ENCODE measurements at places on chromosomes 3 and 15. TPM values are rescaled to one million over a fixed set of nuclear protein-coding genes. Genes with fewer than 3 reads are reported as not detected.

The MKRN2OS gene
- total RNA-seq = not detected

The P2RY12 gene
- not detected for total RNA-seq

GRCh38 chr3:114400371-114400770, 106.5 kb downstream of the TIGIT start:
- DNase-seq = no peak

The CHRM5 gene
- total RNA-seq = not detected

DNA sequence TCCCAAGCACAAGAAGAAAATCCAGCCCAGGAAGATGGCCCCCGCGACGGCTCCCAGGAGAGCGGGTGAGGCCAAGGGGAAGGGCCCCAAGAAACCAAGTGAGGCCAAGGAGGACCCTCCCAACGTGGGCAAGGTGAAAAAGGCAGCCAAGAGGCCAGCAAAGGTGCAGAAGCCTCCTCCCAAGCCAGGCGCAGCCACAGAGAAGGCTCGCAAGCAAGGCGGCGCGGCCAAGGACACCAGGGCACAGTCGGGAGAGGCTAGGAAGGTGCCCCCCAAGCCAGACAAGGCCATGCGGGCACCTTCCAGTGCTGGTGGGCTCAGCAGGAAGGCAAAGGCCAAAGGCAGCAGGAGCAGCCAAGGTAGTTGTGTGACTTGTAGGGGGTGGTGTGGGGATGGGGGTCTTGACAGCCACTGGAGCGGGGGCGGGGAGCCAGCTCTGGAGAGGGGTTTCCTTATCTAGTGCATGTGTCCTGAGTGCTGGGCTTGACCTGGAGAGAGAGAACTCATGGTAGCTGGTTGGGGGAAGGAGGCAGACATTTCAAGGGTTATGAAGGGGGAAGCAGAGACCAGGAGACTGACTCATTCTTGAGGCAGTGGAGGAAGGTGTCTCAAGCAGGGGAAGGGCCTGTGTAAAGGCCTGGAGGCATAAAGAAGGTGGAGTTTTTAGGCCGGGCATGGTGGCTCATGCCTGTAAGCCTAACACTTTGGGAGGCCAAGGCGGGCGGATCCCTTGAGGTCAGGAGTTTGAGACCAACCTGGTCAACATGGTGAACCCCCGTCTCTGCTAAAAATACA, 6.2 kb downstream of the H1-8 start:
- no peak for DNase-seq

GRCh38 chr3:143902210-143902609, 53.9 kb upstream of the SLC9A9 start:
- no peak for DNase-seq

DNA sequence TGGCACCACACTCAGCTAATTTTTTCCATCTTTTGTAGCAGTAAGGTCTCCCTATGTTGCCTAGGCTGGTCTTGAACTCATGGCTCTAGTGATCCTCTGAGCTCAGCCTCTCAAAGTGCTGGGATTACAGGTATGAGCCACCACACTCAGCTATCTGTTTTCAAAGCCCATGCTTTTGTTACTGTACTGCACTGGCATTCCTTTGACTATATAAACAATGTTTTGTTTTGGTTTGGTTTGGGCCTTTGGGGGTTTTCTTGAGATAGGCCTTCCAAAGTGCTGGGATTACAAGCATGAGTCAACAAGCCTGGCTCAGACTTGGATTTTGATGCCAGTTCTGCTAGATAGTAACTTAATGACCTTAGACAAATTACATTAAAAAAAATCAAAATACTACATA, 89.7 kb upstream of the GK5 start:
- DNase-seq = peak; percentile 89

- DNase-seq = no peak
Observed at GRCh38 chr15:33910741-33911140, 57.6 kb upstream of the CHRM5 start.

DNA sequence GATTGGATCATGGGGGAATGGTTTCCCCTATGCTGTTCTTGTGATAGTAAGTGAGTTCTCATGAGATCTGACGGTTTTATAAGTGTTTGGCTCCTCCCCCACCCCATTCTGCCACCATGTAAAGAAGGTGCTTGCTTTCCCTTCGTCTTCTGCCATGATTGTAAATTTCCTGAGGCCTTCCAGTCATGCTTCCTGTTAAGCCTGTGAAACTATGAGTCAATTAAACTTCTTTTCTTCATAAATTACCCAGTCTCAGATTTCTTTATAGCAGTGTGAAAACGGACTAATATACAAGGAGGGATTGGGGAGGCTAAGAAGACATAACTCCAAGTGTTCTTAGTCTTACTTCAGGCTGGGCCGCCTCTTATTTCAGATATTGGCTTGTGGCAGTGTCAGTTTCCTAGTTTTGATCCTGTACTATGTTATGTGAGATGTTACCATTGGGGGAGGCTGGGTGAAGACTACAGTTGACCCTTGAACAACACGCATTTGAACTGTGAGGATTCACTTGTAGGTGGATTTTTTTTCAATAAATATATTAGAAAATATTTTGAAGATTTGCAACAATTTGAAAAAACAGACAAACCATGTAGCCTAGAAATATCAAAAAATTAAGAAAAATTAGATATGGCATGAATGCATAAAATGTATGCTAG, 44.9 kb downstream of the NMD3 start:
- DNase-seq = no peak

DNA sequence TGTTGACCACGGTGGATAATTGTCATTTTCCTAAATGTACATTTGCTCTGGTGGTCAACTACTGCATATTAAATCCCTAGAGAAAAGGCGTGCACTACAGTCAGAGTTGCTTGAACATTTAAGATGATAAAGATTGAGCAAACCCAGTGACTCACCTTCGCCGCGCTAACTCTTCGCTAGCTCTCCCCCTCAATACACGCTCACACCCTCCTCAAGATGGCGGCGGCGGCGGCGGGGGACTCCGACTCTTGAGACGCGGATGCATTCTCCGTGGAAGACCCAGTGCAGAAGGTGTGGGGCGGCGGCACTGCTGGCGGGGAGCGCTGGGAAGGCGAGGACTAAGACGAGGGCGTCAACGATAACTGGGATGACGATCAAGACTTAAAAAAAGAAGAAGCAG, 79.8 kb upstream of the PFN2 start:
- DNase-seq = no peak

The GOLGA6A gene
- not detected for total RNA-seq

- DNase-seq = no peak
Observed at GRCh38 chr15:75023872-75024636, 664 bp downstream of the PPCDC start.

- no peak for DNase-seq
Observed at GRCh38 chr3:172557515-172558220, 34.4 kb upstream of the TNFSF10 start.

DNA sequence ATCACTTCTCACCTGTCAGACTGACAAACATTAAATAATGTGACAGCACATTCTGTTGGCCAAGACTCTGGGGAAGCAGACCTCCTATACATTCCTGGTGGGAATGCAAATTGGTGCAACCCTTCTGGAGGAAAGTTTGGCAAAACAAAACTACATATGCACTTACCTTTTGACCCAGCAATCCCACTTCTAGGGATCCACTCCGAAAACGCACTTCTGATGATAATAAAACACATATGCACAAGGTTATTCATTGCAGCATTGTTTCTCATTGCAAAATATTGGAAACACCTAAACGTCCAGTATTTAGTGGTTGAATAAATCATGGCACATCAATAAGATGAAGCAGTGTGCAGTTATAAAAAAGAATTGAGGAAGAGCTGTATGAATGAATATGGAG, 145.5 kb upstream of the ABHD17C start:
- DNase-seq = no peak

- DNase-seq = no peak
Observed at GRCh38 chr15:45744236-45744589, 109.4 kb downstream of the SQOR start.

- peak; percentile 89 for DNase-seq
Observed at GRCh38 chr3:170522201-170522600, 63.7 kb downstream of the SLC7A14 start.

DNA sequence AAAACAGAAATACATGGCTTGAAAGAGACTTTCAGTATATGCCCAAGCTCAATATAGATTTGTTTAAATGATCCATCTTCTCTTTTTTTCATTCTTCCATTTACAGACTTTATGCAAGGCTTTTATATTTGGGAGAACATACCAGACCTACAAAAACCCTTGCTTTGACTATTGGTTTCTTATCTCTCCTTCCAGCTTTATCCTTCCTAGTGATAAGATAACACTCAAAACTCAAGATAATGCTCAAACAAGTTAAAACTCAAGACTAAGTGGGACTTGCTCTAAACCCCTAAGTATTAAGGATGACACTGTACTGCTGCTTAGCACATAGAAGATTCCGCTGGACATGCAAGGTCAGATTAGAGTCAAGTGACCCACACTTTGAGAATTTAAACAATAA, 8.0 kb downstream of the TUSC7 start:
- no peak for DNase-seq

GRCh38 chr15:28456476-28457395, 76.0 kb downstream of the GOLGA8G start:
- DNase-seq = no peak

The CSPG4 gene
- total RNA-seq = 0.14 TPM

DNA sequence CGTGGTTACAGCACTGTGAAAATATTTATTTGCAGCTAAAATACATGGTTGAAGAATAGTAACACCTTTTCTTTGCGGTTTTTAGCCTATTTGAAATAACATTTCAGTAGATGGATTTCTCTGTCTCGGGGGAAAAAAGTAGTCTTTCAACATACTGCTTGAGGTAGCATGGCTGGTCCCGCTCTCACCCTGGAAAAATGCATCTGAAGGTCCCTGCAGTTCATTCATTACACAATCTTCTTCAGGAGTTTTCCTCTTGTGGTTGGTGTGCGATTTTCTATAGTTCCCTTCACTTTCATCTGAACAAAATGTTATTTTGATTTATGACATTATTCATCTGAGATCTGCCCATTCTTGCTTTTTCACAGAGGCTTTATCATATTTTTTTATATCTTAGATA, 75.9 kb downstream of the STRIT1 start:
- DNase-seq = no peak

- DNase-seq = no peak
Observed at GRCh38 chr3:22977042-22977441, 226.1 kb upstream of the UBE2E2 start.

GRCh38 chr3:59192473-59192872, 142.6 kb upstream of the CFAP20DC start:
- DNase-seq = no peak

The GATM gene
- 0.78 TPM for total RNA-seq

DNA sequence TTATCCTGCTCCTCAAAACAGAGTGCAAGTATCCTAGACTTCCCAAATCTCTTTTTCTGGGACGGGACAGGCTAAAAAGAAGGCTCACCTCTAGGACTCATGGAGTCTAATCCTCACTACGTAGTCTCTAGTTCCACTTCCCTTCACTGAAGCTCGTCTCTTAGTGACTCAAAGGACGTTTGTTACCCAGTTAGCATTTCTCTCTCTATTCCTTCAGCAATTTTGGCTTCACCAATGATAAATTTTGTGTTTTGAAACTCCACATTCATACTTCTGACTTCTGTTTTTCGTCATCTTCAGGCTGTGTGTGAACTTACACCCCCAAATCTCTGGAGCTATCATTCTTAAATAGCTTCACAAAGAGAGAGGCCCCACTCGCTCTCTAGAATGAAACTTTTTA, 627.1 kb downstream of the NAALADL2 start:
- DNase-seq = no peak

The TXNRD3 gene
- total RNA-seq = 11.6 TPM

- DNase-seq = peak; percentile 60
Observed at GRCh38 chr3:4985330-4986174, 6.3 kb downstream of the BHLHE40 start.

GRCh38 chr3:45098310-45098709, 47.9 kb downstream of the CDCP1 start:
- DNase-seq = no peak

The HAPLN3 gene
- total RNA-seq = 12.6 TPM

DNA sequence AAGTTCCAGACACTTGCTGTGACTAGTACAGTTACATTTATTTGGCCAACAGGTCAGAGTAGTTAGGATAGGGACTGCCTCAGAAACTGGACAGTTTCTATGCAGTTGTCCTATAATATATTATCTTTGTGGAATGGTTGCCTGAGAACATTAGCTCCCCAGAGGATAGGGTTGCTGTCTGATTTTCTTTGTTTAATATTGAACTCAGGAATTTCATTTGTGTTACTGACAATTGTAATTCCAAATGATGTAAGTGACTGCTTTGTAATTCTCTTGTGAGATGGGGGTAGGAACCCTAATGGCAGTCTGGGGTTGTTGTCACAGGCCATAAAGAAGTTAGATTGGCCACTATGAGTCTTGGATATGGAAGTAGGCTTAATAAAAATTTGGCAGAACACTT, 2.2 kb downstream of the NXPE3 start:
- no peak for DNase-seq

DNA sequence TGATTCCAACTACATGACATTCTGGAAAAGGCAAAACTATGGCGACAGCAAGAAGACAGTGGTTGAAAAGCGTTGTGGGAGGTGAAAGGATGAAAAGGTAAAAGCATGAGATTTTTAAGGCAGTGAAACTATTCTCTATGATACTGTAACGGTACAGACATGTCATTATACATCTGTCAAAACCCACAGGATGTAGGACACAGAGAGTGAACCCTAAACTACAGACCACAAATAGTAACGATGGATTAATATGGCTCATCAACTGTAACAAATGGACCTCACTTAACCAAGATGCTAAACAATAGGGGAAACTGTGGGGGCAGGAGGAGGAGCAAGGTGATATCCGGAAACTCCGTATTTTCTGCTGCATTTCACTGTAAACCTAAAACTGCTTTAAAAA, 39.1 kb downstream of the MYO9A start:
- DNase-seq = no peak

GRCh38 chr3:196774191-196774820, 34.6 kb downstream of the PAK2 start:
- DNase-seq = no peak

DNA sequence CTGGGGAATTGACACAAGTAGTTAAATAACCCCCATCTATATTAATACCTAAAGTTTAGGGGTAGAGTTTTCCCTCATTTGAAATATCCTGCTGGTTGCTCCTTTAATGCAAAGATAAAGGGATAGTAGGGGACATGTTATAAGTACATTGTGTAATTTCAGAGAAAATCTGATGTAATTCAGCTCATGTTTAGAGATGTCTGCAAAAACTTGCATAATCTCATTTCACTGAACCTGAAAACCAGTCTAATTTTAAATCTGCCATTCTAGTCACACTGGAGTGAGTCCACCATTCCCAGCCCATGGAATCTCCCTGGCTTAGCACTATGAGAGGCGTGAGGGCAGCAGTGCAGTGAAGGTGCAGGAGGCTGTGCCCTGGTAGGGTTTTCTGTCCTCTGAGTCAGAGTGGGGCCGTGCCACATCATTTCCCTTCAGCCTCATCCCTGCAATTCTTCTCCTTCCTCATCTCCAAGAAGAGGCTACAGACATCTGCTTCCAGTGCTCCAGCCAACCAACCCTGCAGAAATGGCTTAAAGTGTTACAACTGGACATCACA, 246.3 kb upstream of the UMPS start:
- DNase-seq = no peak

The PLSCR2 gene
- not detected for total RNA-seq

GRCh38 chr15:80442728-80443403, 38.7 kb downstream of the ARNT2 start:
- DNase-seq = no peak

The TUSC2 gene
- total RNA-seq = 29.1 TPM

GRCh38 chr15:43519196-43519595, 1.8 kb downstream of the MAP1A start:
- no peak for DNase-seq
